Right lobe of liver (tissue), 6 donors: ENCODE measurements at places on chromosomes 2 and 18.

- DNase-seq, result peak; percentile 83
Measured at GRCh38 chr2:219269362-219270054, 9.7 kb upstream of the DNAJB2 start.

- DNase-seq, result no peak
Measured at GRCh38 chr2:73730810-73731209, 6.3 kb downstream of the TPRKB start.

- DNase-seq, result no peak
Measured at GRCh38 chr2:62412347-62412742, 93.7 kb downstream of the TMEM17 start.

GRCh38 chr2:38528008-38528442 is 74.7 kb downstream of the HNRNPLL start:
- no peak for DNase-seq
